ENCODE measurements at places on chromosomes 5 and 9.
A peak's percentile ranks its signal among the peaks of the same experiment; 100 is the strongest.

- DNase-seq, result no peak
Observed at GRCh38 chr5:125081101-125081500, 334.7 kb upstream of the ZNF608 start.

DNA sequence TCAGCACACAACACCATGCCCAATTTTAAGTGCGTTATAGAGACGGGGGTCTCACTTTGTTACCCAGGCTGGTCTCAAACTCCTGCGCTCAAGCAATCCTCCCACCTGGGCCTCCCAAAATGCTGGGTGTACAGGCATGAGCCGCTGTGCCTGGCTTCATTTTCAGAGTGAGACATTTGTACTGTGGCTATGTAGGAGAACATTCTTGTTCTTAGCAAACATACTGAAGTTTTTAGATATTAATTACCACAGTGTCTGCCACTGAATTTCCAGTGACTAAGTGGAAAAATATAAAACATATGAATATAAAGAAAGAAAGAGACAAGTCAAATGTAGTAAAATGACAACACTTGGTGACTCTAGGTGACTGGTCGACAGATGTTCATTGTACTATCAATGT lies 20.9 kb downstream of the BTNL9 start:
- DNase-seq, result no peak

DNA sequence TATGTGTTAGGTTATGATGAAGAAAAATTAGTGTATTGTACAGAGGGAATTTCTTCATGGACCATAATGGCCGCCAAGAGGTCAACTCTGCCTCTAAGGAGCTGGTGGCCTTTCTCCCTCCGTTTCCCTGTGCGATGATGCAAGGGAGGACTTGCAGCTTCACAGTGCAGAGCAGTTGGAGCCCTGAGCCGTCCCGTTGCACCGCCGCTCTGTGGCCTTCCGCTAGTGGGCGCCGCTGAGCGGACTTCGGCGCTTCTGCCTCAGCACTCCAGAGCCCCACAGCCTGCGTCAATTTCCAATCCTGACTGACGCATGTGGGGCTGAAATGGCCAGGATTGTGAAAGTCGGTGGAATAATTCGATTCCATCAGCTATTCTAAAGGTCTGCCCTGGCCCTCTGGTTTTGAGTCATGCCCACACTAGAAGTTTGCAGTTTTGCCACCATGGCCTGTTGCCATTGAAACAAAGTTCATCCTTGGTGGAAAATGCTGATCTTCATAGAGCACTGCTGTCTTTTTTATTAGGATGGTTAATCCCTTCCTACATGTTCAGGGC lies 22.7 kb upstream of the LECT2 start:
- no peak for DNase-seq

DNA sequence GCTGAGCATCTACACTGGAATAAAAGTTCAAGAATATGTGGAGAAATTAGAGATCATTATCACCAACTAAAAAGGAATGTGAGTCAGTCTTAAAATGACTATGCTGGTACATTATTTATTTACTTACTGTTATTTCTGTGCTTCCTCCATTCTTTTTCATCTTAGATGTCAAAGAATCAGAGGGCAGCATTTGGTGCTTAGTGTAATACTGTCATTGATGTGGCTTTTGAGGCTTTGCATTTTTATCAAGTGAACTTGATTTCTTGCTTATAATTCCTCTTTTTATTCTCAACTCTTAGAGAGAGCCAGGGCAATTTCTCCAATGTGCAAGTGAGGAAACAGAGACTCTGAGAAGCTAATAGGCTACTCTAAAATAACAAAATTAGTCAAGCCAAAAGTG lies 163.7 kb upstream of the TRPC7 start:
- no peak for DNase-seq

GRCh38 chr5:1203968-1204692 lies 2.7 kb downstream of the SLC6A19 start:
- DNase-seq, result no peak

DNA sequence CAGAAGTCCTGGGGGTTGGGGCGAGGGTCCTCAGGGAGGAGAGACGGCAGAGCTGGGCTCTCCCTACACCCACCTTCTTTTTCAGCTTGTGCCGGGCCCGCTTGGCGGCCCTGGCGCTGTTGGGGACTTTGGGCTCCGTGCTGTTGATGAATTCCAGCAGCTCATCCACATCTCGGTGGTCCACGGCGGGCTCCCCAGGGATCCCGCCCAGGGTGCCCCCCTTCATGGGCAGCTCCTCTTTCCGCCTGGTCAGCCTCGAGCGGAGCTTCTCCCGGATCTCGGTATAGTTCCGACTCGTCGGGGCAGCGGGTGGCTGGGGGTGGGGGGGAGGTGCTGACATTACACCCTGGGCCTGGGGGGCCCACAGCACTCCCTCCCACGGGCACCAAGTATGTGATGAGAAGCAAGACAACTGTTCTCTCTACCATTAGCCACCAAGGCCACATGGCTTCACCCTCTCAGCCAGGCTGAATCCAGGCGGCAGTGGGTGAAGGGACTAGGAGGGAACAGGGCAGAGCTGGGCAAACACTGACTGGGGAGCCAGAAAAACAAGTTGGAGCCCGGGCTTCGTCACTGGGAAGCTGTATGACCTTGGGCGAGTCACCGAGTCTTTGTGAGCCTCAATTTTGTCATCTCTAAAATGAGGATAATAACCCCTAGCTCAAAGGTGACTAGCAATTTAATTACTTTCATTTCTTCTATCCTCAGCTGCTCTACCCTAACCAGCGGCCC lies 14.6 kb upstream of the DDX41 start:
- no peak for DNase-seq

DNA sequence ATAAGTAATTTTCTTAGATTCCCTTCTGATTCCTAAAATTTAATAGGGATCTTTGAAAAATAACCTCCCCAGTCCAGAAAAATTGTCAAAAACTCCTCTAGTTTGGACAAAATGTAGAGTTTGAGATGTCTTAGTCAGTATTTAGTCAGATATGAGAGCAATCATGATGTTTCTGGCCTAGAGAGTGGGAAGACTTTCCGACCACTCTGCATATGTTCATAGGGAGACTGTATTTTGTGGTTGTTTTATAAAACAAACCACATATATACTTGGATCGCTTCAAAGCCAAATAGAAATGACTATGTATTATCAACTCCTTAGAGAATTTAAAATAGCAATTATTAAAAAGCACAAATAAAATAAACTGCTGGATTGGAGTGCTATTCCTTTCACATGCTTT lies 15.8 kb downstream of the ZFAND5 start:
- DNase-seq, result no peak

GRCh38 chr5:124061663-124062062 lies 549.7 kb downstream of the CSNK1G3 start:
- DNase-seq, result no peak

DNA sequence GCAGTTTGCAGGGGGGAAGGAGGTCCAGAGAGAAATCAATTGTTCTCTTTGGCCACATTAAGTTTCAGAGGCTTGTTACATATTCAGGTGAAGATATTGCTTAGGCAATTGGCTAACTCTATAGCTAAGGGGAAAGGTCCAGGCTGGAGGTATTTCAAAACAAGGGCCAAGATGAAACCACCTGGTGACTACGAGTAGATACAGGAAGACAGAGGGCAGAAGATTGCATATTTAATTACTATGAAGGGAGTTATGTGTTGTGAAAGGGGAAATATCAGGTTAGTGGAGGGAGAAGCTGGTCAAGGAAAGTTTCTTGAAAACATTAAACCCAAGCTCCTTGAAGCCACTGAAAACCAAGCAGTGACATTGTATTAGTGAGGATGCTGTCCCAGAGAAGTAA lies 1.9 kb upstream of the RAD23B start:
- no peak for DNase-seq

DNA sequence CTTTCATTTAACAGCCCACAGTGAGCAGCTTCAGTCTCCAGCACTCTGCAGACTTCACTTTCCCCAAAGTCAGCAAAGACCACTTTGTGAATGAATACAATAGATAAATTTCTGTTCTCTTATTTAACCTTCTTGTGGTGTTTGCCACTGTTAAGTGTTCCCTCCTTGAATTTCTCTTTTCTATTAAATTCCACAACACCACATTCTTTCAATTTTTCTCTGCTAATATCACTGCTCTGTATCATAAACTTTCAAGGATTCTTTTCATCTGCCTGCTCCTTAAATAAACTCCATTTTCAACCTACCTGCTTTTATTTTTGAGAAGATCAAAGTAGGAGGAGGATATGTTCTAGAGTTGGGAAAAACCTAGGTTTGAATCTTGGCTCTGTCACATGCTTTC lies 739.5 kb upstream of the GRAMD2B start:
- no peak for DNase-seq

GRCh38 chr9:95131023-95131943 lies 186.2 kb downstream of the FANCC start:
- peak; percentile 1 for DNase-seq

DNA sequence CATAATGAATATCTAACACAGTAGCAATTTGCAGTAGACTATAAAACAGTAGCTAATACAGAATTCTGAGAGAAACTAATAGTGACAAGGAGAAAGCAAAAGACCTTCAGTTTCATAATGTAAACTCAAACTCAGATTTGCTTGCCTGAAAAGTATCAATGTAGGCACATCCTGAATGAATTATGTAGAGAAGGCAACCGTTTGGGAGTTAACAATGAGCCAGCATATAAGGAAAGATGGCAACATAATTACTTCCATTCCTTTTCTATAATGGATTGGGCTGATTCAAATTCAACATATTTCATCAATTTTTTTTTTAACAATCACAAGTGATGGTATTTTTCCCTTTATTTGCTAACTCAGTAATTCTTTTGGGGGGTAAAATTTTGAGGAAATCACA lies 261.6 kb downstream of the SEMA5A start:
- no peak for DNase-seq

DNA sequence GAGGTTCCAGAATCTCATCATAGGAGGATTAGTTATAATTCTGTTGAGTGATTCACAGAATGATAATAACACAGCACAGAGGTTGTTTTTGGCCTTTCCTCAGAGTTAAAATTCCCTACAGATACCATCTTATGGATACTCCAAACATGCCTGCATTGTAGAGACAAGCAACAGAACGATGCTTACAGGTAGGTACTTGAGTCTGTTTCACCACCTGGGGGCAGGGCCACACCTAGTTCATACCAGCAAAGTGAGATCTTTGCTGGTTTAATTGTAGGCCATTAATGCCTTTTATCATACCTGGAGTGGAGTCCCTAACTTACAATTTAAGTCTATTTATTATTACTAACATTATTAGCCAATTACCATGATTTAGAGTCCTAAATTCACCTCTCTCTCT lies 416.5 kb upstream of the TLE4 start:
- no peak for DNase-seq
